Heart right ventricle (tissue), 16 donors: ENCODE measurements at places on chromosomes 16 and 17. TPM values are rescaled to one million over a fixed set of nuclear protein-coding genes. Genes with fewer than 3 reads are reported as not detected.

DNA sequence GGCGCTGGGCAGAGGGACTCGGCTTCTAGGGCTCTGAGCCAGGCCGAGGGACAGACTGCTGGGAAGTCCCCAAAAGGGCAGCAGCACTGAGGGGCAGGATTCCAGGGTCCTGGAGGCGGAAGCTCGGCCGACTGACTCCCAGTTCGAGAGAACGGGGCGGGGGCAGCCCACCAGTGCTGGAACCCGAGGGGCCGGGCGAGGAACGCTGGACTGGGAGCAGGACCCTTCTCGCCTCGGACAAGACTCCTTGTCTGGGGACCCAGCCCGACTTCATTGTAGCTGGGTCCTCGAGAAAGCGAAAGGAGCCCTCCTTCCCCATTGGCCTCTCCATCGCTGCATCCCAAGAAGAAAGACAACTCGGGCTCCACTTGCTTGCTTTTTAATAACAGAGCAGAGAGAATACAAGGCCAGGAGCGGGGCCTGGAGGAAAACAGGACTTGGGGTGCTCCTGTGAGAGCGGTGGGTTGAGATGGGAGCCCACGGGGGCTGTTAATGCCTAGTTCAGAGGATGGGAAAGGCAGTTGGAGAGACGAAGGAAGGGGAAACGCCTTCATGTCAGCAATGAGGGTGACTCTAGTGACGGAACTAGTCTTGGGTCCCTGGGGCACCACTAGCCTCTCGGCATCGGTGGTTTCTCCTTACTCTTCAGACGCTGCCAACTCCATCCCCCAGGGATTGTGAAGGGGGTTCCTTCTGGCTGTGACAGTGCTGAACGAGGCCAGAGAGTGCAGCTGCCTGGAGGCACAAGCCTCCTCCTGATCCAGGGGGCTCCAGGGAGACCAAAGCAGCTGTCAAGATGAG is 492 bp upstream of the CAMTA2 start:
- no peaks in the 10 kb centered on the region for H3K36me3 ChIP-seq
- no peak for DNase-seq
- peaks cover 26% of the 10 kb centered on the region for H3K4me1 ChIP-seq

- peaks cover 69% of the 10 kb centered on the region for H3K4me1 ChIP-seq
- H3K27ac ChIP-seq: peak overlapping the region; percentile 46
- H3K4me3 ChIP-seq: no peak overlapping the region
- no peaks in the 10 kb centered on the region for H3K36me3 ChIP-seq
- H3K27me3 ChIP-seq: peaks cover 25% of the 10 kb centered on the region
Measured at GRCh38 chr16:86668136-86668910, 90.0 kb downstream of the FOXL1 start.

GRCh38 chr16:67202426-67202825 is 3.5 kb downstream of the ELMO3 start:
- H3K36me3 ChIP-seq: peaks cover 5% of the 10 kb centered on the region
- H3K4me1 ChIP-seq: peaks cover 11% of the 10 kb centered on the region

GRCh38 chr16:86227801-86228200 is 282.5 kb upstream of the FOXF1 start:
- H3K27ac ChIP-seq: no peak overlapping the region
- peaks cover 11% of the 10 kb centered on the region for H3K27me3 ChIP-seq
- no peak for DNase-seq
- no peak overlapping the region for H3K4me3 ChIP-seq
- no peaks in the 10 kb centered on the region for H3K36me3 ChIP-seq
- no peaks in the 10 kb centered on the region for H3K4me1 ChIP-seq

- no peaks in the 10 kb centered on the region for H3K27me3 ChIP-seq
- no peaks in the 10 kb centered on the region for H3K36me3 ChIP-seq
- no peak for DNase-seq
- no peak overlapping the region for H3K4me3 ChIP-seq
- H3K4me1 ChIP-seq: peaks cover 13% of the 10 kb centered on the region
Measured at GRCh38 chr17:27378482-27379175, 77.6 kb upstream of the KSR1 start.

GRCh38 chr17:37327341-37328090 is 48.3 kb upstream of the C17orf78 start:
- no peaks in the 10 kb centered on the region for H3K27me3 ChIP-seq
- no peak overlapping the region for H3K4me3 ChIP-seq
- H3K36me3 ChIP-seq: peaks cover 17% of the 10 kb centered on the region
- H3K4me1 ChIP-seq: no peaks in the 10 kb centered on the region
- DNase-seq: no peak

The HNF1B gene
- not detected for total RNA-seq
